Naive thymus-derived CD8-positive, alpha-beta T cell (primary cell): ENCODE measurements at places on chromosomes 12 and 14. TPM values are rescaled to one million over a fixed set of nuclear protein-coding genes. Genes with fewer than 3 reads are reported as not detected.

The OAS2 gene
- polyA plus RNA-seq = 47.9 TPM

The LAG3 gene
- 0.47 TPM for polyA plus RNA-seq

The PACS2 gene
- polyA plus RNA-seq = 1.7 TPM

DNA sequence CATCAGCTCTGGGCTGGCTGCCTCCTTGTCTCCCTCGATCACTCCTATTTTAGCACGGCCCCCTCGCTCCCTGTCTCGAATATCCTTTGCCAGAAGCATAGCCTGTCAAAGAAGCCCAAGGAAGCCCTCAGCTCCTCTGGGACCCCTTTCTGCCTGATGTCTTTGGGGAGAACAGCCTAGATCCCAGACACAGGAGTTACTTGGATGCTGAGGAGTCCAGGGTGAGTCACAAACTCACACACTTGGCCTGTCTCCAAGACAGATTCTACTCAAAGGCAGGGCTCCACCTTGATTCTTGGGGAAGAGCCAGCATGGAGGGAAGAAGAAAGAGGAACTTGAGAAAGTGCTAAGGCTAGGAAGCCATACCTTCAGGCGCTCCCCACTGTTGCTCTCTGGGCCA is 8.1 kb downstream of the AVIL start:
- H3K4me1 ChIP-seq = no peaks in the 10 kb centered on the region
- H3K27me3 ChIP-seq = no peaks in the 10 kb centered on the region
- H3K4me3 ChIP-seq = no peak overlapping the region
- no peaks in the 10 kb centered on the region for H3K36me3 ChIP-seq

GRCh38 chr12:124929649-124930419 is 15.4 kb upstream of the UBC start:
- no peak for DNase-seq
- H3K36me3 ChIP-seq = no peaks in the 10 kb centered on the region
- H3K4me3 ChIP-seq = peak overlapping the region; percentile 93
- no peak overlapping the region for H3K27ac ChIP-seq
- no peaks in the 10 kb centered on the region for H3K27me3 ChIP-seq

- no peak overlapping the region for H3K4me3 ChIP-seq
- peaks cover 40% of the 10 kb centered on the region for H3K27me3 ChIP-seq
- peak overlapping the region; percentile 2 for H3K27ac ChIP-seq
- no peak for DNase-seq
- no peaks in the 10 kb centered on the region for H3K36me3 ChIP-seq
Observed at GRCh38 chr12:52235822-52236361, 2.8 kb downstream of the KRT7 start.

- H3K27ac ChIP-seq = no peak overlapping the region
- no peak for DNase-seq
- H3K36me3 ChIP-seq = no peaks in the 10 kb centered on the region
- no peak overlapping the region for H3K4me3 ChIP-seq
Observed at GRCh38 chr12:75116646-75117198, 92.9 kb downstream of the KCNC2 start.

DNA sequence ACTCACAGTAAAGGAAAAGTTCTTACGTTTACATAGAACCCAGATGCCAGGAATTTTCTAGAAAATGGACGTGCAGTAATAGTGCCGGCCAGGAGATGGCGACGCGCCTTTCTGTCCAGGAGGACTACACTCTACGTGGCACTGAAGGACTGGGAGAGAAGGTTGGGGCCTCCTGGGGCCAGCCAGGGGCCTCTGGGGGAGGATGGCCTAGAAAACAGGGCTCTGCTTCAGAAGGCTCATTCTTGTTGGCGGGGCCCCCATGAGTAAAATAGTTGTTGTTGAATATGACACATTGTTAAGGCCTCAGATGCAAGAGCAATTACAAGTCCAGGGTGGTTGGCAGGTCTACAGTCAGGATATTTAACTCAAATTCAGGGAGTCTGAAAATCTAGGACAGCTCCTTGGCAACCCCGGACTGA is 120.1 kb upstream of the MAX start:
- peak overlapping the region; percentile 24 for H3K4me3 ChIP-seq
- H3K4me1 ChIP-seq = peaks cover 17% of the 10 kb centered on the region
- H3K36me3 ChIP-seq = no peaks in the 10 kb centered on the region
- DNase-seq = peak; percentile 36
- no peak overlapping the region for H3K27ac ChIP-seq
- H3K27me3 ChIP-seq = no peaks in the 10 kb centered on the region
